ENCODE measurements at places on chromosomes 16 and 17. TPM values are rescaled to one million over a fixed set of nuclear protein-coding genes. Genes with fewer than 3 reads are reported as not detected.
A peak's percentile ranks its signal among the peaks of the same experiment; 100 is the strongest.

The SLC12A3 gene
- total RNA-seq = not detected

The DHODH gene
- 8.3 TPM for total RNA-seq

- DNase-seq = no peak
Observed at GRCh38 chr16:49431040-49431439, 57.4 kb downstream of the C16orf78 start.

GRCh38 chr17:57114085-57114673 lies 29.1 kb downstream of the AKAP1 start:
- peak; percentile 62 for DNase-seq

DNA sequence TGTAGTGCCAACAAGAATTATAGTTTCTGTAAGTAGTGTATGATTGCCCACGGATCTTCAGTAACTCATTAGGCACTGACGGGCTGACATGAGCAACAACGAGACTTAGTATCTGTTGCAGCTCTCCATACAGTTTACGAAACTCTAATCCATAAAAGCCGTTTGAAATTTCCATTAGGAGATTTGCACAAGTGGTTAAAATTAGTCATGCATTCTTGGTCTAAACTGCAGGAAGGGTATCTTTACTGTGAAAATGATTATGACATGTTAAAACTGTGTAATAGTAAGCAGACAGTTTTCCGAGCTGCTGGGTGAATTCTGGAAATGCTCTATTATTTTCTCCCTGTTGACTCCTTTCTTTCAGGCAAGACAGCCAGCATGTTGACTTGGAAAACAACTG lies 605.0 kb downstream of the WWOX start:
- no peak for DNase-seq

GRCh38 chr17:82267575-82268379 lies 5.7 kb downstream of the CSNK1D start:
- peak; percentile 96 for DNase-seq
